A172 (cell line): ENCODE measurements at places on chromosomes 4 and X. TPM values are rescaled to one million over a fixed set of nuclear protein-coding genes. Genes with fewer than 3 reads are reported as not detected.

The HSFX4 gene
- not detected in 2 replicates for total RNA-seq

The ATP8A1 gene
- total RNA-seq, result not detected in 2 replicates

The SMPX gene
- not detected in 2 replicates for total RNA-seq

GRCh38 chr4:16196482-16197393 is 29.5 kb downstream of the TAPT1 start:
- peak; percentile 78 for DNase-seq

DNA sequence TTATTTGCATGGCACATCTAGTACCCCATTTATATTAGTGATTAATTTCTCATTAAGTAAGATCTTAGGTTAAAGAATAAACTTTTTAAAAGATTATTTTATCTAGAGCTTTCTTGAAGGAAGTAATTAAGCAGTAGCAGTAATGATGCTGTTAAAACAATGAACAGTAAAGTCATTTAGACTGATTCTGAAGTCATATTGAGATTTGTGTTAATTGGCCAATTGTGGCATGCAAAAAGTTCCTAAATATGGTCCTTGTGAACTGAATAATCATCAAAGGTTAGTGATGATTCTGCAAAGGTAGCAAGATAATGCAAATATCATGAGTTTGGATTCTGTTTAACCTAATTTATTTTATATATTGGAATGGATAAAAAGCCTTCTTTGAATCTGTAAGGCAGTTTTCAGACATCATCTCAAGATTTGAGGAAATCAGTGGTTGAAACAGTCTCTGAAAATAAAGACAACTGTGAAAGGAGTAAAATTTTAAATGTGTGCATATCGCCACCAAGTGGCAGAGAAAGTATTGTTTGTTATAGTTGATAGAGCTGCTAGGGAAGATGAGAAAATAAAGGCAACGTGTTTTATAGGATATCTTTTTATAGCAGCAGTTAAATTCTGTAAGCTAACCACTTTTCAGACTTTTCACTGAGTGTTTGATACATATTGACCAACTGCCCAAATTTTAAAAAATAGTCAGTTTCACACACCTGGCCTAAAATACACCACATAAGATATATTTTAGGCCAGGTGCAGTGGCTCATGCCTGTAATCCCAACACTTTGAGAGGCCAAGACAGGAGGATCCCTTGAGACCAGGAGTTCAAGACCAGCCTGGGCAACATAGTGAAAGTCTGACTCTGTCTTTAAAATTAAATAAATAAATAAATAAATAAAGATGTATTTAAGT is 79.6 kb downstream of the CCKAR start:
- peak; percentile 61 for DNase-seq

DNA sequence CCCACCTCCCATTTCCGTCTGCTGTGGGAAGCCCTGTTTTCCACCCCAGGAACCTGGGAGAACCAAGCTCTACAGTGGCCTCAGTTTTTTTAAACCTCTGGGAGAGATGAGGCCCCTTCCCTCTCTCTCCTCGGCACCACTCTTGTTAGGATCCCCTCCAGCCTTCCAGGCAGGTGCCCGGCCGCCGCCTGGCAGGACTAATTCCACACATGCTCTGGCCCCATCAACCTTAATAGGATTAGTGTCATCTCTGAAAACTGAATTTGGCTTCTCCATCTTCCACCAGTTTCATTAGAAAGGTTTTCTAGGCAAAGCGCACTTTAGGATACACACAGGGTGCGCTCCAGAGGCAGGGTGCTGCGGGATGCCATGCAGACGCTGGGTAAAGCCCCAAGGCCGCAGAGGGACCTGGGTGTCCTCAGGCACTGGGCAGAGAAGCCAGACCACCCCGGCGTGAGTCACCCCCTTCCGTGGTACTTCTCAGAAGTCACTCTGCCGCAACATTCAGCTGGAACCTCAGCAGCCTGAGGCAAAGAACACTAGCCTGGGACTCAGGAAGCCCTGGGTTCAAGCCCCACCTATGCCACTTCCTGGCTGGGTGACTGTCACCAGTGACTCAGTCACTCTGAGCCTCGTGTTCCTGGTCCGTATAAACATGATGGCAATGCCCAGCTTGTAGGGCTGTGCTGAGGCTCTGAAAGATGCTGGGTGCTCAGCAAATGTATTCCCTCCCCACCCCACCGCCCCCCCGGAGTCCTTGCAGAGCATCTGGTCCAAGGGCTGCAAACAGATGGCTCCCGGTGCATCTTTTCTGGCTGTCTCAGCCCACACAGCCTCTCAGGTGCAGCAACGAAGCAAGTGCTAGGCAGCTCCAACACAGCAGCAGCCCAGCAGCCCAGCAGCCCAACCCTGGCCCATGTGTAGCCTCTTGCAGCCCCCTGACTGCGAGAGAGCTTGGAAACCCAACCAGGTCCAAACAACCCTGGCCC is 29.1 kb downstream of the PPP2R2C start:
- no peak for DNase-seq

- no peak for DNase-seq
These were observed 63.5 kb downstream of the GEMIN8 start for GRCh38 chrX:13966071-13966792.

- no peak for DNase-seq
These were observed 408.2 kb upstream of the NR3C2 start for GRCh38 chr4:148850257-148850995.
